ENCODE measurements at places on chromosomes 2 and 18. TPM values are rescaled to one million over a fixed set of nuclear protein-coding genes. Genes with fewer than 3 reads are reported as not detected.

GRCh38 chr2:143968360-143968759, 551.6 kb downstream of the ZEB2 start:
- DNase-seq, result no peak

DNA sequence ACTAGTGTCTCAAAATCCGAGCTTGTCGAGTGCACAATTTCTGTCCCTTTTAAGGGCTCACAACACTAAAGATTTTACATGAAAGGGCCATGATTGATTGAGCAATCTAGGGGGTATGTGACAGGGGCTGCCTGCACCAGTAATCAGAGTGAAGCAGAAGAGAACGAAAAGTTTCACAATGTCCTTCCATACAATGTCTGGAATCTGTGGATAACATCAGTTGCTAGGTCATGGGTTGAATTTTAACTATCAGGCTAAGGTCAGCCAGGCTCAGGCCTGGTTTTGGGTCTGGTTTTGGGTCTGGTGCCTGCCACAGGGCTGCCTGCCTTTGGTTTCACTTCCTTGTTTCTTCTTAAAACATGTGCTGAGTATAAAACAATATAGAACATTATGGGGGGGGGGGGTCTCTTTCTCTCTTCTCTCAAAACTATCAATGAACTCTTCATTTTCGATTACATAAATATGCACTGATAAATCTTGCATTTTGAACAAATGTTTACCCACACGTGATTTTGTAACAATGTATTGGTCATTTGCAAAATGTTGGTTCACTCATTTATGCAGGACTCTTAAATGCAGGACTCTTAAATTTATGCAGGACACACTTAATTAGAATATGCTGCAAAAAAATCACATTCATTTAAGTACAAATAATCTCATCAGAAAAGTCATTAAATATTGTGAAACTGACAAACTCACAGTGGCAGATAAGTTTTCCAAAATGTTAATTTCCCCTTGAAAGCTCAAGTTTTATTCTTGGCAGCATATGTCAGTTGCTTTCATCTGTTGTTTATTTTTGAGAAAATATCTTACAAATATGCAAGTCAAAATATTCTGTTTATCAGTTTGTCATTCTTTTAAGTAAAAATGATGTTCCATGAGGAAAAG, 290.5 kb upstream of the KYNU start:
- no peak for DNase-seq

- no peak for DNase-seq
Observed at GRCh38 chr2:12685145-12685544, 31.6 kb upstream of the TRIB2 start.

GRCh38 chr18:30623401-30624065, 419.0 kb downstream of the DSC3 start:
- DNase-seq, result no peak

- no peak for DNase-seq
Observed at GRCh38 chr18:13603304-13604019, 122.9 kb downstream of the FAM210A start.

PLCL1 gene
- 17.8 TPM for total RNA-seq

DNER gene
- 4.4 TPM for total RNA-seq

CHST9 gene
- total RNA-seq, result 7.0 TPM

All from urinary bladder (tissue), 4 donors.